Bladder microvascular endothelial cell (primary cell): ENCODE measurements at places on chromosomes 16 and 17. TPM values are rescaled to one million over a fixed set of nuclear protein-coding genes. Genes with fewer than 3 reads are reported as not detected.

SPNS2 gene
- 109 and 135 TPM in 2 replicates for total RNA-seq

TPSAB1 gene
- not detected in 2 replicates for total RNA-seq

TRAF7 gene
- total RNA-seq, result 59.9 and 113 TPM in 2 replicates

CTRB1 gene
- total RNA-seq, result not detected in 2 replicates

CCDC144A gene
- 0.16 and 6.1 TPM in 2 replicates for total RNA-seq

KRT32 gene
- not detected in 2 replicates for total RNA-seq

ZP2 gene
- total RNA-seq, result not detected in 2 replicates

SEZ6L2 gene
- 0.65 and 5.9 TPM in 2 replicates for total RNA-seq

PRSS21 gene
- total RNA-seq, result 0.32 and 1.7 TPM in 2 replicates
